Heart right ventricle (tissue), 16 donors: ENCODE measurements at places on chromosomes 1 and 21. TPM values are rescaled to one million over a fixed set of nuclear protein-coding genes. Genes with fewer than 3 reads are reported as not detected.

DNA sequence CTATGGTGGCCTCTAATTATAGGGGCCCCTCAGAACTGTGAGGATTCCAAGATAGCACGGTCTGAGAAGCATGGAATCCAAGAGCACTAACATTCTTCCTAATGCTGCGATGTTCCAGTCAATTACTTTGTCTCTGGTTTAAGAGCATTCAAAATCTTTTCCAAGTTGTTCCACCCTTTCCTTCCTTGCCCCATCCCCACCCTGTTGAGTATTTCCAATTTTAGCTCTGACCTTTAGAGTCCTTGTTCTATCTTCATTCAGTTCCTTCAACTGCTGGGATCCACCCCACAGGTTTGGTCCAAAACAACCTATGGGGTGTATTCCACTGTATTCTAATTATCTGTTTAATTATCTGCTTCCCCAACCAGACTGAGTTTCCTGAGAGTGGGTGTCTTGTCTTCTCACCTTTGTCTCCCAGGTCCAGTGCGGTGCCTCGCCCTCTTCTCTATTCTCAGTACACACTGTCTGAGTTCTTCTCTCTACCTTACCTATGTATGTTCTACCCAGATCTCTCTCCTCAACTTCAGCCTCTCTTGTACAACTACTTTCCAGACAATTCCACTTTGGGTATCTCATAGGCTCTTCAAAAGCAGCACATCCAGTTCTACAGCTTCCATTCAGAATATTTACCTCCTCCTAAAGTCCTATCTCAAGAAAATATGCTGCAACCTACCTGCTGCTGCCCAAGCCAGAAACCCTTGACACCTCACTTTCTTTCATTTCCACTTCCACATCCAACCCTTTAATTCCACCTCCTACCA lies 25.0 kb upstream of the BCL9 start:
- no peak for DNase-seq

- no peak for DNase-seq
These were observed 43.8 kb downstream of the C1orf198 start for GRCh38 chr1:230824551-230824918.

DNA sequence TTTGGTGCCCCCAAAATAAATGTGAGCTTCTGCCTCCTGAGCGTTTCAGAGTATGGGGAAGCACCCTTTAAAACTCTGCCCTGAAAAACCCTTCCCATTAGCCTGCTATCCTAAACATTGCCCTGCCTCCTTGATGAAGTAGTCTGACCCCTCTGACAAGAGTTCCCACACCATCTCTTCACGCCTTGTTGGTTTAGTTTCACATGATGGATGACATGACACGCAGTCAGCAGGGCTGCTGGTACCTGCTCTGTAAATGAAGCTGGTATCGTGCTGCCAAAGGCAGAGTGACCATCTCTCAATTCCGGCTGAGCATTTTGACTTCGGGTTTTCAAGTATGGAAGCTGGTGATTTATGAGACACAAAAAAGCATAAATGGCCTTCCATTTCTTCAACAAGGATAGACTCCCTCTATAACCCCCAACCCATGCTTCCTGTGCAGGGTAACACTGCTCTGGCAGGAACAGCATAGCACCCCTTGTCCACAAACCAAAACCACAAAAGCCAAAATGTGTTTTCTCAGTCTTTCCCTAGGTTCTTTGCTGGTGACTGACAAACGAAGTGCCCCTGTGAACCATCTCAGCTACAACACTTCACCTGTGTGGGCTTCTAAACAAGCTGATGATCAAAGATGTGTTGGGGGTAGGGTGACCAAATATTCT lies 444.6 kb downstream of the NUF2 start:
- no peak for DNase-seq

GRCh38 chr1:45365051-45365450 lies 24.8 kb upstream of the MUTYH start:
- DNase-seq, result no peak

Gene MYOG
- total RNA-seq, result not detected
